ENCODE measurements at places on chromosomes 12 and 14. TPM values are rescaled to one million over a fixed set of nuclear protein-coding genes. Genes with fewer than 3 reads are reported as not detected.

Gene CCDC175
- total RNA-seq = not detected

GRCh38 chr14:59829469-59830337, 40.9 kb downstream of the RTN1 start:
- DNase-seq = no peak

GRCh38 chr12:110647631-110648040, 33.7 kb downstream of the TCTN1 start:
- no peak for DNase-seq

GRCh38 chr12:19783547-19784444, 344.5 kb downstream of the AEBP2 start:
- peak; percentile 13 for DNase-seq

DNA sequence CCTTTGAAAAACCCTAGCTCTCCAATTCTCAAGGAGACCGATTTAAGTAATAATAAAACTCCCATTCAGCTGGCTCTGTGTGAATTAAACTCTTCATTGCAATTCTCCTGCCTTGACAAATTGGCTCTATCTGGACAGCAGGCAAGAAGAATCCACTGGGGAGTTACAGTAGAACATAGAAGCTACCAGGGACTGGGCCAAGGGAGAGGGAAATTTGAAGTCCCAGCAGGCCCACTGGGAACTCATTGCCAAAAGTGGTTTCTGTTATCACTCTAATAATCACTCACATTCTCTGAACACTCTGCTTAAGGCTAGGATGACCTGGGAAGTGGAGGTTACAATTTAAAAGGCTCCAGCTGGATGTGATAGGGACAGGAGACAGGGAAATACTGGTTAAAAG, 384.5 kb upstream of the CCDC196 start:
- DNase-seq = no peak

Gene PSMC6
- 107 TPM for total RNA-seq

DNA sequence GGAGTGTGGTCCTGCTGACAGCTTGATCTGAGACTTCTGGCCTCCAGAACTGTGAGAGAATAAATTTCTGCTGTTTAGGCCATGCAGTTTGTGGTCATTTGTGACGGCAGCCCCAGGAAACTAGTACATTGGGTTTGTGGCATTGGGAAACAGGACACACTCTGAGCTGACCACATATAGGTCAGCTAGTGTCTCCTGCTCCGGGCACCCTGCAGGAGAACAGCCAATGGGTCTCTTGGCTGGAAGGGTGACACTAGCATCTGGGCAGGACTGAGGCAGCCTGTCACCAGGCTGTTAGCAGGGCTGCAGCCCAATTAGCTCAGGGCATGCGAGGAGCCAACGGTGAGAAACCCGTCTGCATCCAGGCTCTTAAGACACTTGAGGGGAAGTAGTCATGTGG, 83.2 kb downstream of the PITPNM2 start:
- DNase-seq = no peak

All from tongue (tissue), 3 donors.